Amygdala (tissue), 56 donors: ENCODE measurements at places on chromosomes 1 and 21.

- DNase-seq: peak; percentile 15
These were observed 100.7 kb upstream of the SLC25A33 start for GRCh38 chr1:9438431-9439073.

- DNase-seq: no peak
These were observed 458.5 kb downstream of the NEGR1 start for GRCh38 chr1:71823708-71824305.

GRCh38 chr1:153962088-153963029, 978 bp downstream of the SLC39A1 start:
- no peak for DNase-seq

GRCh38 chr1:84253036-84253435, 48.5 kb upstream of the SAMD13 start:
- DNase-seq: no peak

DNA sequence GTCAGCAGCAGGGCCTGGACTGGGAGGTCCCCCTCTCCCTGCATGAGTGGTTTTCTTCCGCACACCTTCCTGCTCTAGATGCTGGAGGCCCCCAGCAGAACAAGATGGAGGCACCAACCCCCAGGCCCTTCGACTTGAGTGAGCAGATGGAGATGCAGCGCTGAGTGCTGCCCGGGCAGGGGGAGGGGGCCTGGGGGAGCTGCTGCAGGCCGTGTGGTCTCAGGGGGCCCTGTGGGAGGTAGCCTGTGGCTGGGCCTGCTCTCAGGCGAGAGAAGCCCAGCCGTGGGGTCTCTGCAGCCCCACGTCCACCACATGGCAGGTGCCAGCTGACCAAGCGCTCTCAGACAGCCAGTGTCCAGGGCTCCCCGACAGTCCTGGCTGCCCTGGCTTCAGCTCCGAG, 1.2 kb upstream of the FAAP20 start:
- no peak for DNase-seq

DNA sequence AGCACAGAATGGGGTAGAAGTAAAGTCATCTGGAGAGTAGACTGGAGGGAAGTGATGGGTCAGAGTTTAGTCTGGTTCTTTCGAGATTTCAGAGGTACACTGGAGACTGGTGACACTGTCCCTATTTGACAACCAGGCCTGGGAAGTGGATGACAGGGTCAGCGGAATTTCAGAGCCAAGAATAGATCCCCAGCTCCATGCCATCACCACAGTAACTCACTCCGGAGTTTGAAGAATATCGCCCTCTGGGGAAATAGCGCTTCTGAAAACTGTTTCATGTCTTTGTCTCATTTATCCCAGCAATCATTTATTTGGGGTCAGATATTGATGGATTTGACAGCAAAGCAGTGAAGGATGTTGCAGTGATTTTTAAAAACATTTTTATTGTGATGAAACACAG, 7.6 kb upstream of the NFASC start:
- no peak for DNase-seq

- DNase-seq: no peak
These were observed 12.3 kb downstream of the ZNF436 start for GRCh38 chr1:23357138-23357908.

DNA sequence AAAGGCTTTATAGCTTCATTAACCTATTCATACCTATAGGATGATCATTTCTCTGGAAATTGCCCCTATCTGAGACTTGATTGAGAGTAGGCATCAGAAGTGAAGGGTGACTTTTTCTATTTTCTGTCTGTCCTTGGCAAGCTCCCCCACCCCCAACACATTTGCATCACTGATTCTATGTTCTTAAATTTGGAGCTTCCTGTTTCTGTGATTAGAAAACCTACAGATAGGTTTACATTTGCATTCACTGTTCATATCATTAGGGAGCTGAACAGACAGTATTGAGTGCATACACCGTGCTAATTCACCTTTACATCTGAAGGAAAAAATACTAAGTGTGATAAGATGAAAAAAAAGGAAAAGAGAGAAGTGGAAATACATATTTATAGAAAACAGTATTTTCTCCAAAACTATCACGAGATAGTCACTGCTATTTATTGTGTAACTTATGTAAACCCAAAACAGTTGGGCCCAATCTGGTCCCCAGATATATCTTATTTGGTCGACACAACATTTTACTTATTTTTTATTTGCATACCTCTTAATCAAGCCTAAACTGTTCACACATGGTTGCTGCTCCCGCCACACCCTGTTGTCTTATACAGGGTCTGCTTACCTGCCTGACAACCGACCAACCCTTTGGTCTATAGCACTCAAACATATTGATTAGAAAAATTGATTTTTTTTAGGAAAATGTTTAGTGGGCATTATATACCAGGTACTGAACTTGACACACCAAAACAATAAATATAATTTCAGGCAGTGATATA, 218.8 kb downstream of the NTNG1 start:
- DNase-seq: no peak
